ENCODE measurements at places on chromosomes 7 and 10. TPM values are rescaled to one million over a fixed set of nuclear protein-coding genes. Genes with fewer than 3 reads are reported as not detected.
A peak's percentile ranks its signal among the peaks of the same experiment; 100 is the strongest.

CFTR gene
- not detected for total RNA-seq

SLC13A1 gene
- not detected for total RNA-seq

- H3K4me3 ChIP-seq = no peak overlapping the region
- DNase-seq = no peak
- no peak overlapping the region for H3K27ac ChIP-seq
- H3K27me3 ChIP-seq = no peaks in the 10 kb centered on the region
- H3K36me3 ChIP-seq = no peaks in the 10 kb centered on the region
- H3K4me1 ChIP-seq = no peaks in the 10 kb centered on the region
Observed at GRCh38 chr7:113875224-113875623, 43.6 kb downstream of the PPP1R3A start.

SEM1 gene
- total RNA-seq = 35.9 TPM

IDI2 gene
- not detected for total RNA-seq

DNA sequence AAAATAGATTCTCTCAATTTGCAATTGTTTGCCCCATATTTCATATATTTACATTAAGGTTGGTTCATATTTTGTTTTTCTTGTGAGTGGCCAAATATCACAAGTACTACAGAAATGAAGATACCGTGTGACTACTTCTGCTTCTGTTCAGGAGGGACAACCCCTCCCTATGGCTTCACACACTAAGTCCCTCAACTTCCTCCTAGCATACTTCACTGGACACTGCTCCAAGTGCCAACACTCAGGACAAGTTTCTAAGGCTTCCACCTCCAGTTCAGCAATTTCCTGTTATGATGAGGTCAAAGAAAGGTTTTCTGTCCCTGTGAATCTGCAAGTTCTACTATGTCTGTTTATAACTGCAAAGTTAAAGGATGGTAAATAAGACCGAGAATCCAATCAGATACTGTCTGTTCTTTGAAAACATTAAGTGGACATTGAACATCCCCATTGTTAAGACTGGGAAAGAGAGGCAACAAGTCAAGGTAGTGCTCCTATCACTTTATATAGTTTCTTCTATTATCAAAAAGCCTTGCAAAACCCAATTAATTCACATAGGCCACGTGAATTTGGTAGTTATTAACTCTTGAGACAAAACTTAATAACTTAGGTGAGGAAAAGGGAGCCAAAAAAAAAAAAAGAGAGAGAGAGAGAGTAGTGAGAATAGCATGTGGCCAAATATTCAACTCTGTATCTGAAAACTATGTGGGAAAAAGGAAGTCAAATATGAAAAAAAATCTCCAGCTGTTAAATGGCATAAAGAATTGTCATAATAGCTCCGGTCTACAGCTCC, 81.3 kb upstream of the DKK1 start:
- no peaks in the 10 kb centered on the region for H3K36me3 ChIP-seq
- H3K27me3 ChIP-seq = peaks cover 15% of the 10 kb centered on the region
- DNase-seq = no peak
- peaks cover 8% of the 10 kb centered on the region for H3K4me1 ChIP-seq

DNA sequence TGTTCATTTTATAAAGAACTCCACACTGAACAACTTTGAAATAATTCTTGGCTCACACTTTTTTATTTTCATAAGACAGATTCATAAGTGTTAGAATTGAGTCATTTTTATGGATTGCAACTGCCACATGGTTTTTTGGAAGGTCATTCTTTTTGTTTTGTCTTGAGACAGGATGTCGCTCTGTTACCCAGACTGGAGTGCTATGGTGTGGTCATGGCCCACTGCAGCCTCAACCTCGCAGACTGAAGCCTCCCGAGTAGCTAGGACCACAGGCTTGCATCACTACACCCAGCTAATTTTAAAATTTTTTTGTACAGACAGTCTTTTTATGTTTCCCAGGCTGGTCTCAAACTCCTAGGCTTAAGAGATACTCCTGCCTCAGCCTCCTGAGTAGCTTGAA, 20.3 kb downstream of the BMS1 start:
- H3K4me3 ChIP-seq = no peak overlapping the region
- DNase-seq = no peak
- H3K36me3 ChIP-seq = peaks cover 64% of the 10 kb centered on the region
- no peaks in the 10 kb centered on the region for H3K27me3 ChIP-seq

GRCh38 chr10:76305930-76306615, 874.6 kb downstream of the LRMDA start:
- DNase-seq = no peak
- H3K36me3 ChIP-seq = no peaks in the 10 kb centered on the region
- H3K4me3 ChIP-seq = no peak overlapping the region
- H3K27me3 ChIP-seq = peaks cover 21% of the 10 kb centered on the region
- H3K27ac ChIP-seq = no peak overlapping the region
- no peaks in the 10 kb centered on the region for H3K4me1 ChIP-seq

DNA sequence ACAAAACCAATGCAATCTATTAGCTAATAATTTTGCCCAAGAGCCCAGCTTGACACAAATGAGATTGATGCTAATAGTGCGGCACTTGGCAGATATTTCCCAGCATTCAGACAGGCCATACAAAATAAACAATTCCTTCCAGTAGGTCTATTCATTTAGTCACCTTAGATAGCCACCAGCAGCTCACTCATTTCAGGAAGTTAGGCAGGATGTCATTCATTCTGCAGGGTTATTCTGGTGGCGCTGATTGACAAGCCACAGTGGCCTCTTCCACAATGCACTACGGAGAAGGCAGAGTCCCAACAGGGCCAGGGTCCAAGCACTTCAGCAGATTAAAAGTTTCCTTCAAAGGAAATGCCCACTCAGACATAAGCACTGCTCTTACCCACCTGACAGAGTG, 55.8 kb downstream of the PIK3AP1 start:
- H3K27ac ChIP-seq = no peak overlapping the region
- H3K4me3 ChIP-seq = no peak overlapping the region
- H3K27me3 ChIP-seq = no peaks in the 10 kb centered on the region
- H3K36me3 ChIP-seq = no peaks in the 10 kb centered on the region

LRRD1 gene
- not detected for total RNA-seq

GRCh38 chr7:77626586-77627308, 69.5 kb upstream of the RSBN1L start:
- H3K27me3 ChIP-seq = no peaks in the 10 kb centered on the region
- H3K4me1 ChIP-seq = peaks cover 4% of the 10 kb centered on the region
- no peak overlapping the region for H3K4me3 ChIP-seq
- no peak for DNase-seq
- no peaks in the 10 kb centered on the region for H3K36me3 ChIP-seq

GRCh38 chr10:60964257-60965235, 20.6 kb upstream of the RHOBTB1 start:
- peaks cover 24% of the 10 kb centered on the region for H3K27me3 ChIP-seq
- H3K27ac ChIP-seq = no peak overlapping the region
- DNase-seq = peak; percentile 22

PDZD7 gene
- total RNA-seq = 0.14 TPM

SLC13A4 gene
- not detected for total RNA-seq

DNA sequence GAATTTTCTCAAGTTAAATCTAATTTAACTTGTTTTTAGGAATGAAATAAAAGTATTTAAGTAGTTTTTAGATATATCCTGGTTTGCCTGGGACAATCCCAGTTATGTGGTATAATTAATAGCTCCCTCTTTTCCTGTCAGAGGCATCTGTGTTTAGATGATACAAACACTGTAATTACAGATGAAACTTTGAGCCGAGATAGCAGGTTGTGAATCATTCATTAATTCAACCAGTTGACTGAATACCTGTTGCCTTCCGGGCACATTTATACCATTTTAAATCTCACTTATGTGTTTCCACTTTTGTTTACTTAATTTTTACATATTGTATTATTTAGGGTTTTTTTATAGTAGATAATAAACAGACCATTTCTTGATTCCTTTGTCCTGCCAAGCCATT, 82.1 kb upstream of the GATA3 start:
- H3K27ac ChIP-seq = no peak overlapping the region
- peaks cover 6% of the 10 kb centered on the region for H3K4me1 ChIP-seq
- H3K4me3 ChIP-seq = no peak overlapping the region
- peaks cover 24% of the 10 kb centered on the region for H3K36me3 ChIP-seq
- DNase-seq = no peak

GRCh38 chr10:128081720-128082119, 44.5 kb downstream of the MKI67 start:
- no peaks in the 10 kb centered on the region for H3K4me1 ChIP-seq
- H3K4me3 ChIP-seq = no peak overlapping the region
- H3K36me3 ChIP-seq = peaks cover 6% of the 10 kb centered on the region
- DNase-seq = no peak
- H3K27ac ChIP-seq = no peak overlapping the region

DNA sequence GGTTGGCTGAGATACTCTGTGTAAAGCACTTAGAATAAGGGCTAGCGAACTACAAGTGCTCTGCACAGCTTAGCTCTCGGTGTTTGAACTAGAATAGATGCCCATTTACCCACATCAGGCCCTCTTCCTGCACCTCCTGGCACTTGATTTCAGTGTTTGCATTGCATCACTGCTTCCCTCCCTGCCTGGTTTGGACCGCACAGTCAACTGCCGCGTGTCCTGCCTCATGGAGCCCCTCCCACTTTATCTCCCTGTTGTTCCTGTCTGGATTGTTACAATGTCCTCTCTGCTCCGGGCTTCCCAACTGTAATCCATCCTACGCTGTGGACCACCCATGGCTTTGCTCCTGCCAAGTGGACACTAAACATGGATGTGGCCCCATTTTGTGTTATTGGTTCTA, 2.3 kb downstream of the FAM107B start:
- no peaks in the 10 kb centered on the region for H3K27me3 ChIP-seq
- DNase-seq = no peak
- no peaks in the 10 kb centered on the region for H3K36me3 ChIP-seq

DNA sequence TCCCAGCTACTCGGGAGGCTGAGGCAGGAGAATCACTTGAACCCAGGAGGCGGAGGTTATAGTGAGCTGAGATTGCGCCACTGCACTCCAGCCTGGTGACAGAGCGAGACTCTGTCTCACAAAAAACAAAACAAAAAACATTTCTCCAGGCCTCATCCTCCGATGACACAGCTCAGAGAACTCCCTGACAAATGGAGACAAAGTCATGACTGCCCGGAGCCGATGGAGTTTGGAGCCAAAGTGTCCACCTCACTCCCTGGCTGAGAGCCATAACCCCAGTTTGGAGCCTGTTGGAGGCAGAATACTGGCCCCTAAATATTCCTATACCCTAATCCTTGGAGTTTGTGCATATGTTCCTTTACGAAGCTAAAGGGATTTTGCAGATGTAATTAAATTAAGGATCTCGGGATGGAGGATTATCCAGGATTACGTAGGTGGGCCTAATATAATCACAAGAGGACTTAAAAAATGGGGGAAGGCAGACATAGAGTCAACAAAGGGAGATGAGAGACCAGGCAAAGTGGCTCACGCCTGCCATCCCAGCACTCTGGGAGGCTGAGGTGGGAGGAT, 22.7 kb downstream of the SSC4D start:
- no peak overlapping the region for H3K4me3 ChIP-seq
- H3K27ac ChIP-seq = no peak overlapping the region
- H3K36me3 ChIP-seq = no peaks in the 10 kb centered on the region
- no peaks in the 10 kb centered on the region for H3K27me3 ChIP-seq

ABCC2 gene
- total RNA-seq = 0.70 TPM

- no peak overlapping the region for H3K27ac ChIP-seq
- no peak overlapping the region for H3K4me3 ChIP-seq
- peaks cover 25% of the 10 kb centered on the region for H3K4me1 ChIP-seq
- no peak for DNase-seq
Observed at GRCh38 chr7:92873776-92874175, 37.4 kb upstream of the CDK6 start.

GRCh38 chr7:127809261-127809702, 157.3 kb downstream of the SND1 start:
- no peaks in the 10 kb centered on the region for H3K27me3 ChIP-seq
- H3K4me3 ChIP-seq = no peak overlapping the region
- DNase-seq = no peak
- peaks cover 20% of the 10 kb centered on the region for H3K4me1 ChIP-seq

DNA sequence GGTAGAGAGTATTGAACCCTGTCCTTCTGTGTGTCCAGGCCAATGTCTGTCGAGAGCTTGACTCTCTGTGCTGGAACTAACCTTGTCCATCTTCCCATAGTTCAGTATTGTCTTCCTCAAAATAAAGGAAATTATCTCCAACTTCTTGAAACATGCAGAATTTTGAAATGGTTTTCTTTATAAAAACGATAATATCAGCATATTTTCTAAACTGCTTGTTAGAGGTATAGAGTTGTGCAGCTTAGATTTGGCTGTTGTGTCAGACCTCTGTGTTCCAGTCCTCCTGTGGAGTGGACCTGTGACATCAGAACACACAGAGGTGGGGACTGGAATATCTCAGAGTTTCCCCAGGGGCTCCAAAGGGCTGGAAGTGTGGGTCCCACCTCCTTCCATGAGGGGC, 22.2 kb upstream of the AKR1E2 start:
- H3K27me3 ChIP-seq = peaks cover 4% of the 10 kb centered on the region
- no peaks in the 10 kb centered on the region for H3K4me1 ChIP-seq
- no peak overlapping the region for H3K4me3 ChIP-seq

GRCh38 chr7:30780941-30781340, 9.7 kb downstream of the MINDY4 start:
- no peak for DNase-seq
- H3K4me1 ChIP-seq = no peaks in the 10 kb centered on the region
- no peak overlapping the region for H3K4me3 ChIP-seq

GRCh38 chr7:132742189-132742612, 165.9 kb upstream of the PLXNA4 start:
- no peaks in the 10 kb centered on the region for H3K4me1 ChIP-seq
- DNase-seq = no peak
- H3K27ac ChIP-seq = no peak overlapping the region
- H3K36me3 ChIP-seq = peaks cover 8% of the 10 kb centered on the region
- no peaks in the 10 kb centered on the region for H3K27me3 ChIP-seq

DNA sequence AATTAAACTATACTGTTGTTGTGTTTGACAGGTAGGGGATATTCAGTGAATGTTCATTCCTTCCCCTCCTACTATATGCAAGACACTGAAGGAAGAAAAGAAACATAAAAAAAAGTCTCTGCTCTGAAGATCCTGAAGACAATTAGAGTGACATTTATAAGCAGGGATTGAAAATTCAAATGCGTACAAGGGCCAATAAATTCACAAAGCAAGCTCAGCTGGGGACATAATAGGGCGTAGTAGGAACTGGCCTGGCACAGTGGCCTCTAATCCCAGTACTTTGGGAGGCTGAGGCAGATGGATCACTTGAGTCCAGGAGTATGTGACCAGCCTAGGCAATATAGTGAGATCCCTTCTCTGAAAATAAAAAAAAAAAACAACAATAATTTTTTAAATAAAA, 104.9 kb upstream of the KMT2E start:
- H3K4me1 ChIP-seq = no peaks in the 10 kb centered on the region
- H3K36me3 ChIP-seq = no peaks in the 10 kb centered on the region
- peaks cover 3% of the 10 kb centered on the region for H3K27me3 ChIP-seq
- DNase-seq = no peak
- H3K27ac ChIP-seq = no peak overlapping the region

Data from activated naive CD8-positive, alpha-beta T cell treated with anti-CD3 and anti-CD28 coated beads for 36 hours (primary cell).